Mucosa of gallbladder (tissue), 1 donor: ENCODE measurements at places on chromosomes 5 and 9.

GRCh38 chr5:145941448-145942130 lies 5.2 kb downstream of the SH3RF2 start:
- no peak for DNase-seq

DNA sequence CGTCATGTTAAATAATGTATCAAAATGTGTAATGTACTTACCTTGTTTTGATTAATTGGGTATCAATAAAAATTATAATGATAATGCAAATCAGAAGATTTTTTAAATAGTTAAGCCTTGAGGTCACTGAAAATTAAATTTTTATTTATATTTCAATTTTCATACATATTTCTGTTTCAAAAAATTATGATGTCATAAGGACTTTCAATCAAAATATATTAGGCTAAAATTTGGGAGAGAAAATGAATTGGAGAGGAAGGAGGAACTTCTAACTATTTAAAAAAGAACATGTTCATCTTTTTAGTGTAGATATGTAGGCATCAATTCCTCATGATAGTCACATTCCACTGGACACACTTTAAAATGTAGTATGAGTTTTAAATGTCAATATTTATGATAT lies 29.1 kb upstream of the ERAP1 start:
- no peak for DNase-seq

GRCh38 chr9:107905308-107906020 lies 415.9 kb upstream of the KLF4 start:
- DNase-seq = no peak

DNA sequence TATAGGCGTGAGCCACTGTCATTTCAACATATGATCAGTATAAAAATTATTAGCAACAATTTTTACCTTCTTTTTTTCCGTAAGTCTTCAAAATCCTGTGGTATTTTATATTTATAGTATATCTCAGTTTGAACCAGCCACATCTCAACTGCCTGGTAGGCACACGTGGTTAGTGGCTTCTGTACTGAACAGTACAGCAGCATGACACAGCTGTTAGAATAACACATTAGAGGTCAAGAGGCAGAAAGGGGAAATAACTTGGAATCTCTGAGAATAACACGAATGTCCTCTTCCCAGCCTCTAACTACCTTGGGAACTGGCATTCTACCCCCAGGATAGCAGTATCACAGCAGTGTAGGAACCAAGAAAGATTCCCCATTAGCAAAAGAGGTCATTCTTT lies 108.5 kb upstream of the IQGAP2 start:
- DNase-seq = no peak

DNA sequence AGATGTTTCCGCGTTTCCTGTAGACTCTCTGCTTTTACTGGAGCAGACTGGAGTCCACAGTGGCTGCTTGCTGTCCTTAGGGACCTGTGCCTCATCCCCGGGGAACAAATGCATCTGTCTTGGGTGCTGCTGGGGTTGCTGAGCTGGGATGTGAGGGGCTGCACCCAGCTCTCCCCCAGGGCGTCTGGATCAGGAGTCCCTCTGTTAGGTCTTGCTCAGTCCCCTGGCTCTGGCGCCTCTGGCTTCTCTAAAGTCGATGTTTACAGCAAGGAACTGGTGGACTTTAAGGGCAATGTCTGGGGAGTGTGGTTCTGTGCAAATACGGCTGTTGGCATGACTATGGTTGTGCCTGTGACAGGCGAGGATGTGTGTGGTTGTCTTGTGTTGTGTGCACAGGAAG lies 91.4 kb downstream of the CACNA1B start:
- no peak for DNase-seq

GRCh38 chr9:19028835-19029451 lies 4.1 kb downstream of the SAXO1 start:
- peak; percentile 38 for DNase-seq

GRCh38 chr9:16344343-16344742 lies 526.1 kb downstream of the BNC2 start:
- no peak for DNase-seq

GRCh38 chr9:132582786-132583583 lies 579 bp downstream of the BARHL1 start:
- DNase-seq = no peak

- DNase-seq = no peak
Measured at GRCh38 chr5:4542145-4542778, 597.9 kb upstream of the ADAMTS16 start.

- no peak for DNase-seq
Measured at GRCh38 chr9:129979071-129979745, 63.8 kb downstream of the FNBP1 start.
